Cardiac muscle cell (in vitro differentiated cells and primary cell): ENCODE measurements at places on chromosomes 12 and 14. TPM values are rescaled to one million over a fixed set of nuclear protein-coding genes. Genes with fewer than 3 reads are reported as not detected.

- no peak for DNase-seq
Observed at GRCh38 chr14:22488522-22489243, 100.3 kb downstream of the DAD1 start.

DNA sequence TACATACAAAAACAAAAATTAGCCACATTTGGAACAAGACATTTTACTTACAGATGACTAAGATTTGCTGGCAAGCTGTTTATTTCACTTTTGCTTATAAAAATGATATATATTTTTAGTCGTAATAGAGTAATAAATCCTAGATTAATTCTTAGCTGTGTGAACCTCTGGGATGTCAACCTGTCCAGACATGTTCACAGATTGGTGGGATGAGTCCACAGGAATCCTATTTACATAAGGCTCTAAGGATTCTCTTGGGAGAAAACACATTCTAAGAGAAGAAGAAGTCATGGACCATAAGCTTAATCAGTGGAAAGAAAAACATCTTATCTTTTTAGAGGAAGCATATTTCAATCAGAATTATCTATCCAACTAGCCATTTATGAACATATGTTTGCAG lies 797.4 kb downstream of the C12orf50 start:
- DNase-seq = no peak

The USP44 gene
- 1.2 and 2.1 TPM in 2 replicates for polyA plus RNA-seq

GRCh38 chr12:71441836-71442566 lies 2.4 kb downstream of the LGR5 start:
- DNase-seq = no peak

DNA sequence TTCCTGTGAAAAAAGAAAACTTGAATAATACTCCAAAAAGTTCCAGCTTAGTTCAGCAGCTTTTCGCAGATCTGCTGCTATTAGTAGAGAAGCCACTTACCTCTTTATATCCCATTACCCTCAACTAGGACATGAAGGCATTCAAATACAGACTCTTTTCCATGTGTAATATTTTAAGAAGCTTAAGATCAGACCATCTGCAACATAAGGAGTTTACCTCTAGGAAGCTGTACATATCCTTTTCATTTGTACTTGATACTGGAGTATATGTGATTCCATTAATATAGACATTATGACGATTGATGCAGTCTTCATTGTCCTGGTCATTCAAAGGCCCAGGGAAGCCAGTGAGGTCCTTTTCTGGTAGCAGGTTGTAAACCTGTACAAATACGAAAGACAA lies 20.4 kb downstream of the A2M start:
- DNase-seq = no peak

The EGLN3 gene
- 33.1 and 38.3 TPM in 2 replicates for polyA plus RNA-seq

GRCh38 chr14:69776875-69777453 lies 10.0 kb downstream of the SRSF5 start:
- no peak for DNase-seq

The CATSPERB gene
- not detected in 2 replicates for polyA plus RNA-seq

DNA sequence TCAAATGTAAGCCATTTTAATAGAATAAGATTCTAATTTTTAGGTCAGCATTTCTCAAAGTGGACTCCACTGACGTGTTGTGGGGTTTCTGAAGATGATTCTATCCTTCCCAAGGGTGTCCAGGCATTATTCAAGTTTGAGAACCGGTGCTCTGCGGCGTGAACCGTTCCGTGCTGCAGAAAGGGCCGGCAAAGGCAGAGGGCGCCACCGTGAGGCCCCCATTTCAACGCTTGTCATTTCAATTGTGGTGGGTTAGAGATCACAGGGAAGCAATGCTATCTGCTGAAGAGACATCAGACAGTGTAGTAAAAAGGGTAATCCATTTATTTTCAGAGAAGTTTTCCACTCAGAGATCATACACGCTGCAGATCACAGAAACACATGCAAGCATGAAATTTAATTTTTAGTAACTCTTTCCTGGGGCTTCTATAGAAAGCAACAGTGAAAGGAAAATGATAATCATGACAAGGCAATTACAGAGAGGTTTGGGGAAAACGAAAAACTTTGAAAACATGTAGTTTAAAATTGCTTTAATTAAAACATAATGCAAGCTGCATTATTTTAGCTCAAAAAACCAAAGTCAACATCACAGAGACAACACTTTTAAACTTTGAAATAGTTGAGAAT lies 201.7 kb downstream of the EXOC5 start:
- peak; percentile 30 for DNase-seq
